Fibroblast of the aortic adventitia (primary cell): ENCODE measurements at places on chromosomes 4 and X.
A peak's percentile ranks its signal among the peaks of the same experiment; 100 is the strongest.

- DNase-seq, result no peak
These were observed 68.2 kb downstream of the TRMT44 start for GRCh38 chr4:8508740-8509139.

DNA sequence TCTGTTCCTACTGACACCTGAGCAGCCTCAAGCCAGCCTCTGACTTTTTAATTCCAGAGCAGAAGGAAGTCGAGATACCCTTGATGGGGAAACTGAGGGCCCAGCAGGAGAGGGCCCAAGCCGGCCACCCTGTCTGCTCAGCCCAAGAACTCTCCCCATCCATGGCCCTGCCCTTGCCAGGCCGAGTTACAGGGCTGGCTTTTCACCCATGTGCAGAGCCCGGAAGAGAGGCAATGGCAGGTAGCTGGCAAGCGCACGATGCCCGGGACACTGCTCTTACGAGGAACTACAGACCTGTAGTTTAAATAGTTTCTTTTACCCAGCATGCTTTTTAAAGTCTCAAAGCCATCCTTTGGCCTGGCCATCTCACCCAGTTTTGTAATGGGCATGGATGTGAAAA lies 79.9 kb downstream of the MTMR1 start:
- DNase-seq, result no peak

DNA sequence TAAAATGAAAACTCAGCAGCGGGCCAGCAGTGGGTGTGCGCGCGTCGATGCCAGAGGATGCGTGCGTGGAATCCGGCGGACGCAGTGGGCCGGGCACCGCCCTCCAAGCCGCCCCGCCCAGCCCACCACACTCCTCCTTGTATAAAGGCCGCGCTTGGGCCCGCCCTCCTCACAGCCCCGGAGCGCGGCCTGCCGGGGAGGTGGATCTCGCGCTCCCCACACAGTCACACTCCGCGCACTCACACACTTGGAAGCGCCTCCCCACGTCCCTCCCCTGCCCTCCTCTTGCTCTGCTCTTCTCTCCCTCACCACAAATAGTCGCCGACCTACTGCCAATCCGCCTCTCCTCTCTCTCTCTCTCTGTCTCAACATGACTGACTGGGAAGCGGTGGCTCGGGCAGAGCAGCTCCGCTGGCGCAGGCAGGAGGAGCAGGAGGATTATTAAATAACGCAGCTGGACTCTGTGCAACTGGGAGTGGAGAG lies at the start of gene CCSER1:
CCSER1 (plus strand) TSS at position 172 of the 483 bp plus-strand sequence.
- DNase-seq, result peak; percentile 4

DNA sequence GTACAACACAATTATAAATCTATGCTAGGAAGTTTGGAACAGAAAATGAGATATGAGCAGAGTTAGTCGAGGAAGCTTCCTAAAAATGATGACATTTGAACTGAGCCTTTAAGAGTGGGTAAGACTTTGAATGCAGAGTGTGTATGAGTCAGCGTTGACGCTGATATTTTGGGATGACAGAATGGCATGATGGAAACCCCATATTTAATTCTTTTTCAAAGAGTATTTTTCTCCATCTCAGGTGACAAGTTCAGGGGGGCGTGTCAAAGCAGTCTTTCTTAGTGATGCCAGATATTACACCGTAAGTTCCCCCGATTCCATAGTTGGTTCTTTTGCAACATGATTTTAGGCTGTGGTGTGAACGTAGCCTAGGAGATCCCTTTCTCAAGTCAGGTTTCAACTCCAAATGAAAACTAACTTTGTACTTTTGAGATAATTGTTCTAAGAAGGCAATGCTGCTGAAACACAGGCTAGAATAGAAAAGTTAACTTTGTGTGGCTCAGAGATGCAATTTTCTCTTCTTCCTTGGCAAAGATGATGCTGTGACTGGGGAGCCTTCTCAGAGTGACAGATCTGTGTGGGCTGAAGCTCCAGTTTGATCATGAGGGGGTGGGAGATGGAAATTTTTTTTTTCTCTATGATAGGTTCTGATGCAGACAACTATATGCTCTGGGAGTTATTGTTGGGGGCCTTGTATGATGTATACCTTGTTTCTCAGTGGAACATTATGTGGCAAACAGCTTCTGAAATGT lies 59.2 kb downstream of the GLUD2 start:
- DNase-seq, result no peak

GRCh38 chr4:1714303-1715001 lies 2.3 kb upstream of the SLBP start:
- DNase-seq, result no peak

- DNase-seq, result peak; percentile 61
These were observed 75.8 kb downstream of the NUDT11 start for GRCh38 chrX:51420610-51421009.

GRCh38 chrX:64437218-64437617 lies 42.0 kb upstream of the MTMR8 start:
- no peak for DNase-seq

DNA sequence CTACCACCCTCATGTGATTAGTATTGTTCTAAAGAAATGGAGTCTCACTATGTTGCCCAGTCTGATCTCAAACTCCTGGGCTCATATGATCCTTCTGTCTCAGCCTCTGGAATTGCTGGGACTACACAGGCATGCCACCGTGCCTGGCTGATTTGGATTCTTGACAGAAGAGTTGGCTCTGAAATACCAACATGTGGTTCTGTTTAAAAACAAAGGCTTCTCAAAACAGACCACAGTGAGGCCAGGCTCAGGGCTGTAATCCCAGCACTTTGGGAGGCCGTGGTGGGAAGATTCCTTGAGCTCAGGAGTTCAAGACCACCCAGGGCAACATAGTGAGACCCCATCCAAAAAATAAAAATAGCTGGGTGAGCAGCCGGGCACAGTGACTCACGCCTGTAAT lies 126.7 kb downstream of the DHRSX start:
- DNase-seq, result peak; percentile 77

DNA sequence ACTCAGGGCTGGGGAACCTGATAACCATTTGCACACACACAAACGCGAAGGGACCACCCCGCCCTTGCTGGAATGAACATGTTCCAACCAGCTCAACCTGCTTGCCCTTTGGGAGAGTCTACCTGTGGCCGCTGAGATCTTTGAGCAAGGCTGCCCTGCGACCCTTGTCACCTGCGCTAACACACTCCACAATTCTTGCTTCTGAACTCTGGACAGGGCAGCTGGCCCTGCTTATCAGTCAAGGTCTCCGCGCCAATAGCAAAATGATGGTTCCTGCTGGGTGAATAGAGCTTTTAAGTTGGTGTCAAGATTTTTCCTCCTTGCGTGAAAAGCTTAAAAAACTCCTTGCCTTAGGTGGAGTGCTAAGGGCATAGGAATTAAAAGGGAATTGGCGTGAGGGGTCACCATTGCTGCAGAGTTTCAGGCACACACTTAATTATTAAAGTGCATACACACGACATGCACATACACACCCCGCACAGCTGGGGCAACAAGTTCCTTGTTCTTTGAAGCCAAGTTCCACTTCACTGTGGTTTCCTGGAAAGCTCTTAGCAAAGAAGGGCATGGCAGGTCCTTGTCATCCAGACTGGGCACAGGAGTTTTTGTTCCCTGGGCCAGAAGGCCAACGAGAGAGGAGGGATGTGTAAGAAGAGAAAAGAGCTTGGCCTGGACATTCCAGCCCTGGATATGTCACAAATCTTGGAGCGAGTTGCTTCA lies 207.7 kb downstream of the STIM2 start:
- no peak for DNase-seq

DNA sequence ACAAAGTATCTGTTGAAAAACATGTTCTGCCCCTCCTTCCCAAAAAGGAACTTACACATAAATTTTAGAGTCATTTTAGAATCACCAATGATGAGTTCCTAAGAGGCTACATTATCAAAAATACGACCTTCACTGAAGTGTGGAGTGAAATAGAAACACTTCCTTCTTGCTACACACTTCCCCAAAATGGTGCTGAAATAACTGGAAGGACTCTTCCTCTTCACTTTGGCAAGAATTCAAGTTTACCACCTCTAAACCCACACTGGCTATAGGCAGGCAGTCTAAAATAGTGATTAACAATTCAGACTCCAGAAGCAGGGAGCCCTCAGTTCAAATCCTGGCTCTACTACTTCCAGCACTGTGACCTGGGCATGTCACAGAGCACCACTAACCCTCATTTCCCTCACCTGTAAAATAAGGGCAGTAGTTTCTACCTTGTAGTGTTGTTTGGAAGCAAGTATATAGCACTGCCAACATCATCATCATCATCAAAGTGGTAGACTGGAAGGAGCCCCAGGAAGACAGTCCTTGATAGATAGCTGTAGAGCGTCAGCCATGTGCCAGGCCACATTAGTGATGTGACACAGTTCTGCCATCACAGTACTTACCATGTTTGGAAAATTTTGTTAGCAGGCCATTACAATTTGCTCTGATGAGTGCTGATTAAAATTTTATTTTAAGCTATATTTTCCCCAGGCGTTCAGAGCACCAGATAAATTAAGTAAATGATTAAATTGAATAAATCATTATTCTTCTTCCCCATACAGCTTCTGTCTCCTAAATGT lies 103.3 kb downstream of the PARM1 start:
- DNase-seq, result no peak

- DNase-seq, result no peak
These were observed 83.6 kb downstream of the NCAPG start for GRCh38 chr4:17894421-17894820.

- no peak for DNase-seq
These were observed 497.3 kb upstream of the PITX2 start for GRCh38 chr4:111120191-111120590.

DNA sequence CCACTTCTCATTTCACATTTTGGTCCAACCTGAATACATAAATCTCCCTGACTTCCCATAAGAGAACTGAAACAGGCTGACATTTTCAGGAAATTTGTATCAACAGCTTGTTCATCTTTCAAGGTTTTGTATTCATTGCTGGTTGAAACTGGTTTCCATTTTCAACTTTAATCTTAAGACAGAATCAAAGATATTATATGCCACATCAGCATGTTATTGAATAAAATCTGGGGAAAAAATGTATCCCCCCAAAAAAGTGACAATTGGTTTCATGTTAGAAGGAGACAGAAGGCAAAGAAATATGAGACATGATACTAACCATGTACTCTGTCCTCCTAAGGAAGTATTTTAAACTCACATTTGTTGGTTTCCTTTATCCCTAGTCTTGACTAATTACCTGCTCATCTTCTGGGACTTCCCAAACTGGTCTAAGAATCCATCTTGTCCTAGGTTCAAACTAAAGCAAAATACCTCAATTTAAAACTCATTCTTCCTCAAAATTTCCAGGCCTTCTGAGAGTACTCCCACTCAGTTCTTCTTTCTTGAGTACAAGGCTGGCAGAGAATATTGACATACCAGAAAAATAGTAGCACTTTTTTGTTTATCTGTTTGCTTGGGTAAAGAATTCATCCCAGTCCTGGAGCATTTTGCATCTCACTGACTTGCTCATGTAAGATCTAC lies 3.1 kb upstream of the ANTXR2 start:
- no peak for DNase-seq

- DNase-seq, result no peak
These were observed 265.3 kb upstream of the GK2 start for GRCh38 chr4:79673377-79673776.

DNA sequence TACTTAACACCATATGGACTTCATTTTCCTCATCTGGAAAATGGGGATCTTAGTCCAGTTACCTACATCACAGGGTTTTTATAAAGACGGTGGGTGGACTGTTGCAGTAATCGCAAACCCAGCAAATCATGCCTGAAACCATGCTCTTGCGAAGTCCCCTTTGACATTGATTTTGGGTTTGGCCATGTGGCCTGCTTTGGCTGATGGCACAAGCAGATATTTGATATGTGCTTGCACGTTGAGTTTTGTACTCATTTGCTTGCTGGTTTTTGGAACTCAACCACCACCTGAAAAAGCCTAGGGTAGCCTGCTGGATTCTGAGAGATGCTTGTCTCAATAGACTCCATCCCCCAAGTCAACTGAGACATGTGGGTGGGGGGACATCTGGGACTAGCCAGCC lies 14.4 kb upstream of the KLHL2 start:
- DNase-seq, result no peak

GRCh38 chrX:49704691-49705404 lies 9.1 kb upstream of the PAGE1 start:
- no peak for DNase-seq

GRCh38 chr4:150683775-150684350 lies 101.9 kb downstream of the MAB21L2 start:
- no peak for DNase-seq

DNA sequence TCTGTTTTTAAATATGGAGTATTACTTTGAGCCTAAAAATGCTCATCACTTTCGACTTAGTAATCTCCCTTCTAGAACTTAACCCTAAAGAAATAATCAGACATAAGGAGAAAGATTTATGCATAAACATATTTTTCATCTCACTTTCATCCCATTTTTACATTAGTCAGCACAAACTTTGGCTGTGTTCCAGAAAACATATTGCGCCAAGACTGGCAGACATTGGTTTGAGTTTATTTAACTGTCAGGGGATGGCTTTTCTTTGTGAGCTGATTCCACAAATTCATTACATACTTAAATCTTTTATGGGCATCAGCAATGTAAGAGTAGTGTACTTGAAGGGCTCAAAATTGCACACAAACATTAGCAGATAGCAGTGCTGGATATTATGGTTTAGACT lies 23.7 kb downstream of the MAOA start:
- peak; percentile 36 for DNase-seq
